ENCODE measurements at places on chromosomes 5 and 9. TPM values are rescaled to one million over a fixed set of nuclear protein-coding genes. Genes with fewer than 3 reads are reported as not detected.

The LECT2 gene
- not detected for total RNA-seq

The AMACR gene
- total RNA-seq = 15.4 TPM

The SLCO6A1 gene
- total RNA-seq = not detected

The DNAJC25 gene
- 12.0 TPM for total RNA-seq

The WDR31 gene
- total RNA-seq = 1.6 TPM

The SPATA24 gene
- total RNA-seq = 4.7 TPM

The FSD1L gene
- 5.1 TPM for total RNA-seq

The GLDC gene
- total RNA-seq = 14.9 TPM

The RPS23 gene
- 3,068 TPM for total RNA-seq

The NMUR2 gene
- 0.22 TPM for total RNA-seq

The HMCN2 gene
- total RNA-seq = 0.02 TPM

The CAVIN4 gene
- total RNA-seq = 0.39 TPM

The FGD3 gene
- total RNA-seq = 0.18 TPM

The SPATA31D4 gene
- not detected for total RNA-seq

The CATSPER3 gene
- total RNA-seq = 0.48 TPM

The ZFAND5 gene
- total RNA-seq = 334 TPM

The SDHA gene
- 124 TPM for total RNA-seq

The DNM1 gene
- 106 TPM for total RNA-seq

The TMEM215 gene
- not detected for total RNA-seq

The DOCK8 gene
- total RNA-seq = 0.31 TPM

The PCSK1 gene
- 0.16 TPM for total RNA-seq

The LHX6 gene
- total RNA-seq = 3.7 TPM

The AGPAT2 gene
- total RNA-seq = 99.9 TPM

The SLC1A3 gene
- 0.08 TPM for total RNA-seq

The RASGRF2 gene
- total RNA-seq = 1.1 TPM

The WDR36 gene
- total RNA-seq = 13.9 TPM

The SLC36A2 gene
- not detected for total RNA-seq

The IRX4 gene
- 0.29 TPM for total RNA-seq

The C5orf52 gene
- not detected for total RNA-seq

The USP20 gene
- 5.8 TPM for total RNA-seq

The SPATA9 gene
- total RNA-seq = not detected

The GARNL3 gene
- 3.3 TPM for total RNA-seq

The C5orf22 gene
- 15.2 TPM for total RNA-seq

The PLPP7 gene
- not detected for total RNA-seq

The PCDHGA7 gene
- 0.95 TPM for total RNA-seq

The SMIM23 gene
- not detected for total RNA-seq

The DDX31 gene
- 25.5 TPM for total RNA-seq

The WNT8A gene
- not detected for total RNA-seq

The KLF4 gene
- 36.8 TPM for total RNA-seq

Data from A549 treated with dexamethasone at 1 μM for 4 hours (cell line).